Stimulated activated CD4-positive, alpha-beta T cell treated with anti-CD3 and anti-CD28 coated beads, Interleukin-4, amount 100 ng/mL, for 48 hours (primary cell): ENCODE measurements at places on chromosomes 7 and 10.

DNA sequence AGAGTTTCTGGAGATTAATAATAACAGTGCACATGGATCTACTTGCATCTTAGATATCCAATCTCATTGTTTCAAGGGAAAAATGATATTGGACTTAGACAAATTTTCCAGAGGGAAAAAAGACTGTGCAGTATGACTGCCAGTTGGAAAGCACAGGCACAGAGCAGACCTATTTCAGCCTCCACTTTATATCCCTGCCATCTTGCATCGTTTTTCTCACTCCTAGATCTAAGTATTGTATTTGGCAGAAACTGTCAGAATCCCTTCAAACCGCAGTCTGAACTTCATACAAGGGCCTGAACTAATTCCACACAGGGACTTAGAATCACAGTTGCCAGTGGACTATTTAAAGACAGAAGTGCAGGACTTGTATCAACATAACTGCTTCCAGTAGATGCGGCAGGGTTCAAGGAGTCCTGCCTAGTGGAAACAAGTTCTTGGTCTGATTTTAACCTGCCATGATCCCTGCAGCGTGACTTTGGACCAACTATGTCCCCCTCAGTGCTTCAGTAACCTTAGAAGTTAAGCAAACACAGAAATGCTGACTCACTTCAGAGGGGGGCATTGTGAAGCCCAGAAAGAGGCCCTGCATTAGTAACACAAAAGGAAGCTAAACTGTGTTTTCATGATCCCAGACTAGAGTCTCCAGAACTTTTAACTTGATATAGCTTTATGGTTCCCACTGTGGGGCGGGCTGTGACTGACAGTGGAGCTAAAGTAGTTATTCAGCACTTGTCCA, 95.7 kb upstream of the PALS2 start:
- DNase-seq: no peak

DNA sequence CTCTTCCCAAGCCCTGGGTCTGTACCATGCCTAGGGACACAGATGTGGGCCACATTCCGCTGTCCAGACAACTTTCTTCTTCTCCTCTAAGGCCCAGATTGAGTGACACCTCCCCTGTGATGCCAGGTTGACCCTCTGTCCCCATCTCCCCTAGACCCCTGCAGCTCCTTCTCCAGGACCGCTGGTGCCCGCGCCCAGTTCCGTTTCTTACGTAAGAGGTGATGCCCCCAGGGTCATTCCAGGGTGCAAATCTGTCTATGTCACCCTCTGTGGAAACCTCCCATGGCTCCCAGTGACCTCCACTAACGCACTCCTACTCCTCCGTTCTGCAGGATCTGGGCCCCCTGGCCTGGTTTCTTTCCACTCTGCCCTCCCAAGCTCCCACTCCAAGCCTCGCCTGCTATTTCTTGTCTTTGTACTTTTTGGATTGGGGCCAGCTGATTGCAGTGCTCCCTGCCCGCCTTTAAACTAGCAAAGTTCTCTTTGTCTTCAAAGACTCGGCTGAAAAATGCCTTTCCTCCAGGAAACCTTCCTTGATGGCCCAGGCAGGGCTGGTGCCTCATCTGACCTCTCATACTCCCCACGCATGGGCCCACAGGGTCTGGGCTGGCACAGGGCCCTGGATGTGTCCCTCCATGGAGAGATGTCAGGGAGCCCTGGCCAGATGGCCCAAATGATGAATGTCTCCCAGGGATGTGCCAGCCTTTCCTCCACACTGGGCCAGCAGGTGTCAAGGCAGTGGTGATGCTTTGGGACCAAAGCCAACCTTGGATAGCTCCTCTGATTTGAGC, 21.3 kb upstream of the ELN start:
- DNase-seq: no peak

DNA sequence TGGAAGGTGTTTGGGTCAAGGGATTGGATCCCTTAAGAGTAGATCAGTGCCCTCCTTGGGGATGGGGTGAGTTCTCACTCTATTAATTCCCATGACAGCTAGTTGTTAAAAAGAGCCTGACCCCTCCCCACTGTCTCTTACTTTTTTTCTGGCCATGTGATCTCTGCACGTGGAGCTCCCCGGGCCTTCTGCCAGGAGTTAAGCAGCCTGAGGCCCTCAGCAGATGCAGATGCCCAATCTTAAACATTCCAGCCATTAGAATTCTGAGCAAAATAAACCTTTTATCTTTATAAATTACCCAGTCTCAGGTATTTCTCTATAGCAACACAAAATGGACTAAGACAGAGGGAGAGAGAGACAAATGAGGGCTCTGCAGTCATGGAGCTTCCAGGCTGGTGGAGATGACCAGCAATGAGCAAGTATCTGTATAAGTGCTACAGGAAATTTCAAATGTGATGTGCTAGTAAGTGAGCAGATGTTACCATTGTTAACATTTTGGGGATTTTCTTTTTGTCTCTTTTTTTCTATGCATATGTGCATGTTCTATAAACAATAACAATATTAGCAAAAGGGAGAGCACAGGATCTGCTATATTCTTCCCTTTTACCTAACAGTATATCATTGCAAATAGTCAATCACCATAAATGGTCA, 26.7 kb downstream of the PLPP4 start:
- DNase-seq: no peak

- no peak for DNase-seq
These were observed 278.0 kb upstream of the KLF14 start for GRCh38 chr7:131011976-131012375.

GRCh38 chr7:139603282-139603681, 79.8 kb downstream of the CLEC2L start:
- no peak for DNase-seq

- DNase-seq: no peak
These were observed 22.0 kb upstream of the SLF2 start for GRCh38 chr10:100890673-100891317.
